ENCODE measurements at places on chromosomes 5 and 9.

DNA sequence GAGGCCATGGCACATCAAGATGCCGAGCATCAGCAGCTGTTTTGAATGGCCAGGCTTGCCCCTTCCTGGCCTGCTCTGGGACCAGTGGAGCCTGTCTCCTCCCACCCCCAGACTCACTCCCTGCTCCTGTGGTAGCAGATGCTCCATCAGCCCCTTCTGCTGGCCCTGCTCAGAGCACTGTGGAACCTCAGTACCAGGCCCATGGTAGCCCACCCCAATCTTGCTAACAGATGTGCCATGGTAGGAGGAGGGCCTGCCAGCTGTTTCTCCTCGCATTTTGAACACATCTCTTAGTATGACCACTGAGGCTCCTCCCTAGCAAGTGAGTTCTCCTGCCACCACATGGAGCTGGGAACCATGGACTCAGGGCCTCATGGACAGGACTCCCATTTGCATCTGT lies 29.5 kb downstream of the COL27A1 start:
- no peak for DNase-seq

DNA sequence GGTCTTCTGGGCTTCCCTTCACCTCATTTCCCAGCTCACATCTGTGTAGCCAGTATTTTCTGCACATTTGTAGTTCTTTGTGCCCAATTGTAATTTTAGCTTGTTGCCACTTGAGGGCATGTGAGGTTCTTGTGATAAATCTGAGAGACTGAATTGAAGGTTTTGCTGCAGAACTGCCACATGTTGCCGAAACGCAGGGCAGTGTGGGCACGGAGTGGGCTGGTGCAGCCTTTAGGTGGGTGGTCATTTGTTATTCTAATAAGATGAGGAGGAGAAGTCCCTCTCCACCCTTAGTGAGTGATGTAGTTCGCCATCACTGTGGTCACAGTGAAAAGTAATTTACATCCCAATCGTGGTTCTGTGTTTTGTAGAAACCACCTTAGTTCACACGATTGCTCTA lies 21.2 kb downstream of the OTULIN start:
- DNase-seq, result peak; percentile 70

DNA sequence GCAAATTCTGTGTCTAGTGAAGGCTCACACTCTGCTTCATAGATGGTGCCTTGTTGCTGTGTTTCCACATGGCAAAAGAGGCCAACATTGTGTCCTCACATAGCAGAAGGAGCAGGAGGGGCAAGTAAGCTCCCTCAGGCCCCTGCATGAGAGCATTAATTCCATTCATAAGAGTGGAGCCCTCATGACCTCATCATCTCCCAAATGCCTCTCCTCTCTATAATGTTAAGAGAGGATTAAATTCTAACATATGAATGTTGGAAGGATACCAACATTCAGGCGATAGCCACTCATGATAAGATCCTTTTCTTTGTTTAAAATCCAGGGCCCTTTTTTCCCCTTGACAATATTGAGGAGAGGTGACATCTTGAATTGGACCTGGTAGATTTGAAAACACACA lies 35.2 kb upstream of the PAM start:
- no peak for DNase-seq

DNA sequence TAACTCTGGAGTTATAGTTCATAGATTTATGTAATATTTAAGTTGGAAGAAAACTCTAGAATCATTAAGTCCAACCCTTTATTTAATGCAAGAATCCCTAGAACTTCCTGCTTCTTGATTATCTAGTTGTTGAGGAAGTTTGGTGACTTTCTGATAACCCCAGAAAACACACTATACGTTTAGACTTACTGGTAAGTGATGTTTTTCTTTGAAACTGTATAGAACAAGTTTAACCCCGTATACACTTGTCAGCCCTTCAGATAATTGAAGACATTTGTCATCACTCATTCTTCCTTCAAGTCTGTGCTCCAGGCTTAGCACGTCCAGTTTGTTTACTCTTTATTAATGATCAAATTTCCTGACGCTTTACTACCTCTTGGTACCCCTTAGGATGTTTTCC lies 9.0 kb downstream of the NDUFS4 start:
- no peak for DNase-seq

GRCh38 chr9:126926364-126926763 lies 11.8 kb downstream of the RALGPS1 start:
- DNase-seq, result no peak

DNA sequence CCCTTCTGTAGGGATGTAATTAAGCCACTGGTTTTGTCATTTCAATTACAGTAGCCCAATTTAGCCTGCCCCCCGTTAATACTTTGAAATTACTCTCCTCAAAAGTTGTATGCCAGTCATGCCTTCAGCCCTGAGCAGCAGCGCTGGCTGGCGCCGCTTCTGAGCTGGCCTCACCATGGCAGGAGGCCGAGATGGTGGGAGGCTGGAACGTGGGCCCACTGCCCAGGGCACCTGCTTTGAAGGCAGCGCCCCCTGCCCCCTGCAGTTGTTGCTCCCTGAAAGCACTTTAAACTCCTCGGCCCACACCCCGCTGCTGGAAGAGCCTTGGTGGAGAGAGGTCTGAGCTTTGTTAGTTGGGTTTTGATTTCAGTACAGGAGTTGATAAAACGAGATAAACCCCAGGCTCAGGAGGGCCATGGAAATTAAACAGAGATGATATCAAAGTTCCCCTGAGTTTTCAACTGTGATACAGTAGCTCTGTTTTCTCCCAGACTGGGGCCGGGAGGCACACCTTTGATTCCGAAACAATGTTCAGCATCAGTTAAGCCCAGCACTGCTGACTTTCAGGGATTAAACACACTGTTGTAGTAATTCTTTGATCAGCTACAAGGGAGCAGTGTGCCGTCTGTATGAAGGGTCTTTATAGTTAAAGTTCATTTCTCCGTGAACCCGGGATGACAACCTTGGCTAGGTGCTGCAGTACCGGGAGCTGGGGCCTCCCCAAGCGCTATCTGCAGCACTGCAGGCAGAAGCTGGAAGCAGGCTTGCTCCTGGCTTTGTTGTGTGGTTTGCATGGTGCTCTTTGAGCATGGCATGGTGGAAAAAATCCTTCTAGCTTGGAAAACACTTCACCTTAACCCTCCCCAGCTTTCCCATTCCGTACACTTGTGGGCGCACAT lies 9.5 kb downstream of the MVB12B start:
- DNase-seq, result no peak

DNA sequence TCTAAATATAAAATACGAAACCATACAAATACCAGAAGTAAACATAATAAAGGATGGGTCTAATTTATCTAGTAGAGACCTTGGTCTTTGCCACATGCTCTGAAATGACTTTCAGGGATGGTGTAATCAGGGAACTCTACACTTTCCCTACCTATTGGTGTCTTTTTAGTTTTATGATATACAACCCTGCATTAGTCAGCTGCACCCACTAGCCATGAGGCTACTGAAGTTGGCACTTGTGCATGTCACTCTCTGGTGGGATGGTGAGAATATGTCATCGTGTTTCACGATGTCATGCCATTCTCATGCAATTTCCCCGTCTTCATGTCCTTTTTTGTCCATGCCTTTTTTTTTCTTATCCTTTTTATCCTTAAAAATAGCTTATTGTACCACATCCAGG lies 234.9 kb upstream of the ACTBL2 start:
- no peak for DNase-seq

GRCh38 chr5:136891175-136891972 lies 526.0 kb upstream of the TRPC7 start:
- no peak for DNase-seq

DNA sequence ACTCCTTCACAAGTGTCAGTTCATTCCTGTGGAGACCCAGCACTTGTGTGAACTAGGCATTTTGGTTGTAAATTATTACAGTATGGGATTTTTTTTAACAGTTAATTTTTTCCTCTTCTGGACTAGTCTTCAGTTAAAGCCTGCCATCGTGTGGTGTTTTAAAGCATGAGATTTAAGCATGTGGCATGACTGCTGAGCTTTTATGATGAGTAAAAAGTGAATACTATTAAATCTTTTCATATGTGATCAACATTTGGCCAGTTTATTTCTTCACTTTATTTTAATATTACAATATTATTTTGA lies 25.0 kb downstream of the LMNB1 start:
- no peak for DNase-seq

GRCh38 chr9:115416299-115416698 lies 298.3 kb upstream of the TNC start:
- no peak for DNase-seq

- no peak for DNase-seq
Observed at GRCh38 chr5:14128079-14128478, 15.1 kb upstream of the TRIO start.

DNA sequence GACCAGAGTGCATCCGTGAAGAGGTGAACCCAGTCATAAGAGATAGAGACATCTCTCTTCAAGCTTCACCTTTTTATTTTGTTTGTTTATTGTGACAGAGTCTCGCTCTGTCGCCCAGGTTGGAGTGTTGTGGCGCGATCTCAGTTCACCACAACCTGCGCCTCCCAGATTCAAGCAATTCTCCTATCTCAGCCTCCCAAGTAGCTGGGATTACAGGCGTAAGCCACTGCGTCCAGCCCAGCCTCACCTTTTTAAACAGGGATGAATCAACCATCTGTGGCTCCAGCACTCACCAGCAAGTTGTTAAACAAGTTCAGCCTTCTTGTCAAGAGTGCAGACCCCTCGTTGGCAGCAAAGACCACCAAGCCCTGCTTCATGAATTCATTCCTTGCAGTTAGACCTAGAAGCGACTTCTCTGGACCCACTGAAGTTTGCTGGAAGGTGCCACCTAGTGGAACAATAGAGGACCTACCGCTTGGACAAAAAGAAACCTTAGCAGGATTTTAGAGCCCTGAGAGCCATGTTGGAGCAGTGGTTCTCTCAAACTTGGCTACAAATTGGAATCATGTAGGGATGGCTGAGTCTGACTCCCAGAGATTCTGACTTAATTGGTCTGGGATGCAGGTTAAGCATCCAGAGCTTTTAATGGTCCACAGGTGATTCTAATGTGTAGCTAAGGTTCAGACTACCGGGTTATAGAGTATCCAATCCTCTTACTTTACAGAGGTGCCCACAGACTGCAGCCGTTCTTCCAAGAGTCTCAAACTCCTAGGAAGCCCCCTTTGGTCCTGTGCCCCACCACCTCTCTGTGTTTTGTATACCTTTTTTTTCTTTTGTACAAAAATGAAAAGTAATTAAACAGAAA lies 10.5 kb upstream of the GALNT10 start:
- DNase-seq, result peak; percentile 65

DNA sequence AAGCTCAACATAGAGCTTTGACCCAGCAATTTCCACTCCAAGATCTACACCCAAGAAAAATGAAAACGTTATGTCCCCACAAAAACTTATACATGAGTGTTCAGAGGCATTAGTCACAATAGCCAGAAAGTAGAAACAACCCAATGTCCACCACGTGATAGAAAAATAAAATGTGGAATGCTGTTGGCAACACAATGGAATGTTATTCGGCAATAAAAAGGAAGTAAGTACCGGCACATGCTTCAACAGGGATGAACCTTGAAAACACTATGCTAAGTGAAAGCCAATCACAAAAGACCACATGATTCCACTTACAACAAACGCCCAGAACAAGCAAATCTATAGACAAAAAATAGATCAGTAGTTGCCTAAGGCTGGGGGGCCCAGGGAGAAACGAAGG lies 6.0 kb downstream of the UBQLN1 start:
- no peak for DNase-seq

DNA sequence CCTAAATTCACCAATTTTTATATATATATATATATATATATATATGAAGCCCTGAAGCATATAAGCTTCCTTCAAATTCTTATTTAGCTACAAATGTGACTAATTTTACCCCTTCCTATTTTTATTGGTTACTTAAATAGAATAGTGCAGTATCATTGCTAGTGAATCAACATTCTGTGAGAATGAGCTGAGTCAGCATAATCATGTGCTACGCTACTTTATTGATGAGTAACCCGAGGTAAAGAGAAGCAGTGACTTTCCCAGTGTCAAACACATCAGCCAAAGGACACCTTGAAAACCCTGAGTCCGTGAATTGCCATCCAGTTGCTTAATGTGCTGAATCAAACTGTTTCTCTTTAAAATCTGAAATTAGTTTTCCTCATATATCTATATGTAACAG lies 546.2 kb downstream of the DMRTA1 start:
- DNase-seq, result no peak

DNA sequence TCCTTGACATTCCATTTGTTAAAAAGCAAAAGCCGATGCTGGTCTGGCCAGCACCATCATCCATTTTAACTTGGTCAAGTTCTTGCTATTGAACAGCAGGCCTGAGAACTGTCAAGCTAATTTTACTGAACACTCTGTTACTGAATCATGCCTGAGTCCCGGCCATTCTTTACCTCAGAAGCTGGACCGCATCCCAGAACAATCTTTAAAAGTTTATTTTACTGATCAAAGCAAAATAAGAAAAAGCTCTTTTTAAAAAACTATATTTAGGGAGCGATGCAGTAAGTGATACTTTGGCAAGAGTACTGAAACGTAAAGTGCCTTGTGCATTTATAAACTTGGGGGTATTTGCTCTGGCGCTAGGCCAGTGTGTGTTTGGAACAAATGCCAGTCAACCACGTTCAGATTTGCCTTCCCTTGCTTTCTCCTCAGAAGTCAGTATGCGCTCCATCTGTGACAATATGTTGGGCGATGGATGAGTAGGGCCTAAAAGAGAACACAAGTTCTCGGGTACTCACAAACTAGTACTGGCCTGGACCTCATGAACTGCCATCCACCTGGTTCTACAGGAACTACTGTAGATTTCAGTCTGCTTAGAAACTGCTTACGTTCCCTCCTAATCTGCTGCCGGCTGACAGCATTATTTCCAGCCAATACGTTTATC lies 161.9 kb downstream of the MAPKAP1 start:
- no peak for DNase-seq

DNA sequence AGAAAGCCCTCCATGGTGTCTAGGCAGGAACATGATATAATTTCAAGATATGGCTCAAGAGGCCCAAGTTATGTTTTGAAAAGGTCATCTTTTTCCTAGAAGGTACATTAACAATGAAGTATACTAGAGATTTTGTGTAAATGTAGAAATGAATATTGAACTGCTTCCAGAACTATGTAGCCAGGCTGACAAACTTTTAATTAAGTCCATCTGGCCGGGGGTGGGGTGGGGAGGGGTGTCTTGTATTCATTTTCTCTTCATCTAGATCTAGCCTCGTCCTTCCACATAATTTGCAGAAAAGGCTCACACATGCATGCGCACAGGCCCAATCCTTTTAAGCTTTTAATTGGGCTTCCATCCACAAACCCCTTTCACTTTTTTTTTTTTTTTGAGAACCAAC lies 323.3 kb downstream of the ARL15 start:
- DNase-seq, result no peak

GRCh38 chr5:151597749-151598148 lies 6.6 kb upstream of the FAT2 start:
- DNase-seq, result no peak

DNA sequence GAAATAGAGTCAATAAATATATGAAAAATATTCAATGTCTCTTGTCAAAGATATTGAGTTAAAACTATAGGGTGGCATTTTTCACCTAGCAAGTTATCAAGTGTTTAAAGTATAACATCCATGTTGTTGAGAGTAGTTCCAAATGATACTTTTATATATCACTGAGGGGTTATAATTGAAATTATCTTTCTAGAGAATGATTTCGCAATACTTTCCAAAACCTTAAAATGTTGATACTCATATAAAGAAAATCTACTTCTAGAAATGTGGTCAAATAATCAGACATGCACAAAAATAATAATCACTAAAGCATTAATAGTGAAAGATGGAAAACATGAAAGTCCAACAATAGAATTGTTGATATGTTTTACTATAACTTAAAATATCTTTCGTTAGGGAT lies 50.1 kb downstream of the OXCT1 start:
- DNase-seq, result no peak

GRCh38 chr9:133873461-133873891 lies 118.6 kb downstream of the VAV2 start:
- no peak for DNase-seq
